ENCODE measurements at places on chromosomes 2 and 18. TPM values are rescaled to one million over a fixed set of nuclear protein-coding genes. Genes with fewer than 3 reads are reported as not detected.

HOXD10 gene
- total RNA-seq: not detected

FIGN gene
- total RNA-seq: 19.5 TPM

GRCh38 chr18:74963820-74964446 lies 245.0 kb downstream of the PTGR3 start:
- peak; percentile 73 for DNase-seq

GRCh38 chr2:196291426-196291825 lies 120.0 kb upstream of the STK17B start:
- DNase-seq: no peak

GRCh38 chr18:47248604-47249313 lies 2.7 kb downstream of the SKOR2 start:
- DNase-seq: no peak

- DNase-seq: no peak
Observed at GRCh38 chr2:28252311-28252710, 140.3 kb upstream of the FOSL2 start.

DNA sequence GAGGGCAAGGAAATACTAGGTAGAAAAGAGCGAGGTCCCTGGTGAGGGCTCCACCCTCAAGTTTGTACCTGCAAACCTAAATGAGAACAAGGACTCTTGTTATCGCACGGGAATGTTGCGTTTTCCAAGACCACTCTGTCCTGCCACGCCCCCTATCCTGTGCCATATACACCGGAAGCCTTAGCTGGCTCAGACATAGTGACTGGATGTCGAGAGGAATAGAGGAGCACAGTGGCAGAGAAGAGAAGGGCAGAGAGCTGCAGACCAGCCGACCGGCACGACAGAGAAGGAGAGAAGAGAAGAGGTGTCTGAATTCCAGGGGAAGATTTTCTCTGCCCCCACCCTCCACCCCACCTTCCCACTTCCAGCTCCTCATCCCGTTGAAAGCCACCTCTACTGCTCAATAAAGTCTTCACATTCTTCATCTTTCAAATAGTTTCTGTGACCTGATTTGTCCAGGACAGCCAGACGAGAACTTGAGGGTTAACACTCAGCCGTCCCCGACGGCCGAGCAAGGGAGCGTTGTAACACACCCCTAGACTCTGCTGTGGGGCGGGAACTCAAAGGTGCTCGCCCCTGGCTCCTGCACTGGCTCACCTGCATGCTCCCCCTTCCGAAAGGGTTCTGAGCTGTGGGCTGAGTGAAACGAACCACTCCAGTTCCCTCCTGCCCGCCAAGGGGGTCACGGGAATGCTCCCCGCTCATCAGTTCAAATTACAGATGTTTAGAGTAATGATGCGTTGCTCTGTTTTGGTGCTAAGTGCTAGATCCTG lies 24.9 kb upstream of the COL3A1 start:
- DNase-seq: no peak

Measured in Panc1 (cell line).